ENCODE measurements at places on chromosomes 2 and 18.

DNA sequence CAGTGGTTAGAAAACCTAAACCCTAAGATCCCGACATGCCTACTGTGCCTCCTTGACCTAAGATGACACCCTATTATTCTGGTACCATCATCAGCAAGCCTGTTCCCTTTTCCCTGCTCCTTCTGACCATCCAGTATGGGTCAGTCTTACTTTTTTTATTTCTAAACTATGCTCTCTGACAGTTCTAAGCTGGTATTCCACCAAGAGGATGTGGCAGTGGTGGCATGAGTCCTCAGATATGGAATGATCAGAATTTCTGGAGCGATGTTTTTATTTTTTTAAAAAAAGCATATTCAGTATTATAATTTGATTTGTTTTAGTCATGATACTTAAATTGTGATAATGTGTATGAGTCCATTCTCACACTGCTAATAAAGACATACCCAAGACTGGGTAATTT, 145.9 kb upstream of the LHCGR start:
- DNase-seq = no peak

DNA sequence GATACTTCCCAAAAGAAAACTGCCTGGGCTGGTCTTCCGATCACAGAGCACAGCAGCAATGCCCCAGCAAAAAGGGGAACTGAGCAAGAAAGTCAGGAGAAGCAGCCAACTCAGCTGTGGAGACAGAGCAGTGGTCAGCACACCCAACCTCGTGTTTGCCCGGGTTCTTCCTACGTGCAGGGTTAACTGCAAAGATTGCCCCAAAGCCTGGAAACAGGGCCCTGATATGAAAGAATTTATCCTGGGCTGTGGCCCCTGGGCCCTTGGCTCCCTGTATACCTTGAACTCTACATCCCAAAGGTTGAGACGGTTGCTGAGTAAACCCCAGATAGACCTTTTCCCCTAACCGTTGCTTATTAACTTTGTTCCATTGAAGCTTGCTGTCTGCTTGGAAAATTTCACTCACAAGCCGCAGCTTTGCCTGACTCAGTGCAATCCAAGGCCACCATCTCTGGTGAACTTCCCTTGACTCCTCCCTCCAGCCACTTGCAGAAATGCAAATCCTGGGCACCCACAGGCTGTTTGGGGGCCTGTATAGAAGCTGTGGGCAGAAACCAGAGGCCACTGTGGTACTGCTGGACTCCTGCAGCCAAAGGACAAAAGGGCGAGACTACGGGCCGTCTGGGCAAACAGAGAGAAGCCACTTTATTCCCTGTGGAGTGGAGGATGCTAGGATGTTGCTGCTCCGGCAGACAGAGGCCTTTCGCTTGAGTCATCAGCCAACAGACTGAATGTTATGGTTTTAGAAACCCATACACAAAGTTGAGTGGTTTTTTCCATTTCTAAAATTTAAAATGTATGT, 18.2 kb downstream of the NRP2 start:
- no peak for DNase-seq

- no peak for DNase-seq
These were observed 84.5 kb downstream of the CELF4 start for GRCh38 chr18:37481072-37481471.

DNA sequence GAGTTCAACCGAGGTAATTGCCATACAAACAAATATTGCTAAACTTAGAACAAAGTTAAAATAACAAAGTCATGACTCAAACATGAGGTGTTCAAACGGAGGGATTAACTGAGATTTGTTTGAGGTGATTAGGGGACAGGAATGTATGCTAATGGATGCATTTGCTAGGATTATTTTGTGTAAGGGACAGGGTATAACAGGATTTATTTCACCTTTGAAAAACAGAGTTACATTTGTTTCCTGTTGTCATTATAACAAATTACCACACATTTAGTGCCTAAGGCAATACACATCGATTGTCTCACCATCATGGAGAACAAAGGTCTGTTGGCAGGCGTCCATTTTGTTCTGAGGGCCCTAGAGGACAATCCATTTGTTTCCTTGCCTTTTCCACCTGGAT, 304.3 kb upstream of the CNTNAP5 start:
- no peak for DNase-seq

GRCh38 chr18:47040982-47041381, 5.6 kb upstream of the ELOA2 start:
- no peak for DNase-seq

- no peak for DNase-seq
These were observed 175.3 kb downstream of the RAB3GAP1 start for GRCh38 chr2:135227386-135227785.

GRCh38 chr2:102060047-102060446, 68.3 kb downstream of the IL1R2 start:
- no peak for DNase-seq

GRCh38 chr18:30903566-30903965, 139.0 kb downstream of the DSC3 start:
- DNase-seq = no peak

DNA sequence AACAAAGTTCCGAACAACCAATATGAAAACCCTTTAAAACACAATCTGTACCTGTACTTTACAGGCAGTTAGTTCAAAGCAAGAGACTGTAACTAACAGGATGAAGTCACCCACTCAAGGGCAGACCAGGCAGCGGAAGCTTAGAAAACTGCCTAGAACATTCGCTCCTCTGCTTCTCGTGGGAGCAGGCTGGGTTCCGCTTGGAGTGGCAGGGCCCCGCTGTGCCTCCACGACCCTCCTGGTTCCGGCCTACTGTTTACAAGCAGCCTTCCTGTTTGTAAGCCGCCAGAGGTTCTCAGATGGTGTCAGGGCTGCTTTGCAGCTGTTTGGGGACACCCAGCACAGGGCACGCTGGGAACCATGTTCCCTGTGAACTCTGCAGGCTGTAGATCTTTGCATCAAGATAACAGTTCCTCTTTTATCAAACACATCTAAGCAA, 31.3 kb downstream of the CIB4 start:
- DNase-seq = no peak
